ENCODE measurements at places on chromosomes 13 and 19. TPM values are rescaled to one million over a fixed set of nuclear protein-coding genes. Genes with fewer than 3 reads are reported as not detected.

- DNase-seq, result peak; percentile 32
Measured at GRCh38 chr13:108342369-108343289, 73.1 kb downstream of the TNFSF13B start.

DNA sequence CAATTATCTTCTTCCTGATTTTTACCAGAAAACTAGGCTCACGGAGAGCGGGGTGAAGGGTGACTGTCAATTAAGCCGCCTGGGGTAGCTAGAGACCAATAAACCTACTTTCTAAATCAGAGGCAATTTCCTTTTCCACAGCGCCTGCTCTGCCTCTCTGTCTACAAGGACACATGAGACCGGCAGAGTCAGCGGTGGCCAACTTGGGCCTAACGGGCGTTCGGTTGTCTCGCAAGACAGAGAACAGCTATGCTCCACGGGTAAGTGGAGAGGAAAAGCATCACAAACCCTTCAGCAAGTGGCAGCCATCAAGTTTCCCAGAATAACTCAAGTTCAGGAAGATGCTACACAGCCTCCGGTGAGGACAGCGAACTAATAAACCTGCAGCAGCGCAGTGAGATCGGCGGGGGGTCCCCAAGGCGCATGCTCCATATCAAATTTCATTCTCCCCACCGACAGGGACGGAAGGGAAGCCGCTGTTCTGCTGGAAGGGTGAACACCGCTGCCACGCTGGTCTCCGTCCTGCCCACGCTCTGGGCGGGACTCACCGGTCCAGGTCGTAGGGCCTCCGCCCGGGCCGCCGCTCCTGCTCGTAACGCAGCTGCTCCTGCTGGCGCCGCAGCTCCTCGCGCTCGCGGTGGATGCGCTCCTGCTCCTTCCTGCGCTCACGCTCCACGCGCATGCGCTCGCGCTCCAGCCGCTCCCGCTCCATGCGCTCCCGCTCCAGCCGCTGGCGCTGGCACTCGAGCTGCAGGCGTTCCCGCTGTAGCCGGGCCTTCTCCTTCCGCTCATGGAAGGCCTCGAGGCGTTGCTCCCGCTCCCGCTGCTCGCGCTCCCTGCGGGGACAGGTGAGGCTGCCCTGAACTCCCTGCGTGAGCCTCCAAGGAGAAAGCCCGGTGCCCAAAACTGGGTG, 25.8 kb upstream of the TINCR start:
- no peak for DNase-seq

DNA sequence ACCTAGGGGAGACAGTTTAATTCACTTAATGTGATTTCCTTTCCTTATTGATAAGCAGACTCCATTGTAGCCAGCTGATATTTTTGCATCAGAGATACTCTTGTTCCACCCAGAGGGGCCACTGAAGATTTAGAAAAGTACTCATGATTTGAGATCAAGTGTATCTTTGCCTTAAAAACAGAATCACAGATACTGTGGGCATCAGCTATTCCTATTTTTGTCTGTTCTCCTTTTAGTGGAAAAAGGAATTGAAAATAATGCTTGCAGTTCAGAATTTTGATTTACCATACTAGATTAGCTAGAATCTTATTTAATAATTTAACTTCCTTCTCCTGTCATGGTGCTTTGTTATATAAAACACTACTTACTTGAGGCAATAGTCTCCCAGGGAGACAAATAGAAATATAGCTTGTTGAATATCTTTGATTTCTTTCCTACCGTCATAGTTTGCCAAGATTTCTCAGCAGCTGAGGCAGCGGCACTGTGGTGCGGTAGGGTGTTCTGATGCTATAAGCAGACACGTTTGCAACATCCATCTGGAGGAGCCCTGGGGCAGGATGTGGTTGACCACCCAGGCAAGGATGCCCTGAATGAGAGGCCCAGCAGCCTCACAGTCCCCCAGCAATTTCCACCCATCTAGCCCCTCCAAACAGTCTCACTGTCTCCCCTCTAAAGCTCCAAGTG, 47.0 kb upstream of the RAP2A start:
- DNase-seq, result no peak

DNA sequence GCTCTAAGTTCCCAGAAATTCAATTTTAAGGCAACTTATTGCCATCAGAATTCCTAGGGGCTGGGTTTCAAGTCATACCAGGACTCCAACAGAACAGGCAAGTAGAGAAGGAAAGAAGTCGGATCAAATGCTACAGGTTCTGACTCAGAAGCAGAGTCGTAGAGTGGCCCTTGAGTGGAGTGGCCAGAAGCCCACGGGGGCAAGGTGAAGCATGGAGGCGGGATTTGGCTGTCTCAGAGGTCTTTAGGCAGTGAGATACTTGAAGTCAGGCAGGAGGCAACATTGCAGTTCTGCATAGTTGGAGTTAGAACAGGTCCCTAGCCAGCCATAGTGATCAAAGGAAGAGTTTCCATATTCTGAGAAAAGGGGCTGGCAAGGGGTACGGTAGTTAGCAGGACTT, 111.6 kb downstream of the NHLRC3 start:
- DNase-seq, result no peak

- no peak for DNase-seq
Measured at GRCh38 chr19:58428617-58429016, 11.3 kb downstream of the ZNF132 start.

DNA sequence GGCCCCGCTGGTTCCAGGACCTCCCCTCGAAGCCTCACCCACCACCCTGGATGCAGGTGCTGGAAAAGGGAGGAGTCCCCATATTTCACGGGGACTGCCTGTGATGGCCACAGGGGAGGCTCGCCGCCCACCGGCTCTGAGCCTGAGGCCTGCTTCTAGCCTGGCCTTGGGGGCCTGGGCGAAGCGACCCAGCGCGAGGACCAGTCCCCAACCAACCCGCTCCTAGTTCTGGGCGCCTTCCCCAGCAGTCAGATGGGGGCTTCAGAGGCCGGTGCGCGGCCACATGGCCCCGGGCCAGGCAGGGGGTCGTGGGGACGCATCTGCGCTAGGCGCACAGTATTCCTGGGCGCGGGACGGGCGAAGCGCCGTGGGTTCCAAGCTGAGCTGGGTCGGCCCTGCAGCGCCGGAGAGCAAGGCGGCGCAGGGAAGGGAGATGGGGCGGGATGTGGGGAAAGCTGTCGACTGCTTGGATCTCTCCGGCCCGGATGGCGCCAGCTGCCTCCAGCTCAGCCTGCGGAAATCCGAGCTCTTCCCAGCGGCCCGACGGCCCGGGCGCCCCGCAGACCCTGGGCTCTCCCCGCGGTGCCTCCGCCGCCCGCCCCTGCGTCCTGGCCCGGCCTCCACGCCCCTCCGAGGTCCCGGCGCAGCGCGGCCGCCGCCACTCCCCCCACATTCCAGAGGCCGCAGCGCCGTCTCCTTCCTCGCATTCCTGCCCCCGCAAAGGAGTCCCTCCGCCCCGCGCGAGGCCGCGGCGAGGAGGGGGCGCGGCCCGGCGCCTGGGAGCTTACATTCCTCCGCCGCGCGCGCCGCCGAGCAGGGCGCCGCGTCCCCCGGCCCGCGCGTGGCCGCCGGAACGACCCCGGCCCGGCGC, at the start of gene WTIP:
Gene WTIP, plus strand, starts transcription at position 788 of the 871 bp plus-strand sequence. CDS start 217 bp downstream, outside the sequence.
- DNase-seq, result peak; percentile 41

- DNase-seq, result peak; percentile 87
Measured at GRCh38 chr13:21676611-21677021, 5.7 kb downstream of the FGF9 start.

- no peak for DNase-seq
Measured at GRCh38 chr19:6498294-6499036, 3.6 kb downstream of the TUBB4A start.

- DNase-seq, result no peak
Measured at GRCh38 chr13:22095794-22096193, 424.9 kb downstream of the FGF9 start.

DNA sequence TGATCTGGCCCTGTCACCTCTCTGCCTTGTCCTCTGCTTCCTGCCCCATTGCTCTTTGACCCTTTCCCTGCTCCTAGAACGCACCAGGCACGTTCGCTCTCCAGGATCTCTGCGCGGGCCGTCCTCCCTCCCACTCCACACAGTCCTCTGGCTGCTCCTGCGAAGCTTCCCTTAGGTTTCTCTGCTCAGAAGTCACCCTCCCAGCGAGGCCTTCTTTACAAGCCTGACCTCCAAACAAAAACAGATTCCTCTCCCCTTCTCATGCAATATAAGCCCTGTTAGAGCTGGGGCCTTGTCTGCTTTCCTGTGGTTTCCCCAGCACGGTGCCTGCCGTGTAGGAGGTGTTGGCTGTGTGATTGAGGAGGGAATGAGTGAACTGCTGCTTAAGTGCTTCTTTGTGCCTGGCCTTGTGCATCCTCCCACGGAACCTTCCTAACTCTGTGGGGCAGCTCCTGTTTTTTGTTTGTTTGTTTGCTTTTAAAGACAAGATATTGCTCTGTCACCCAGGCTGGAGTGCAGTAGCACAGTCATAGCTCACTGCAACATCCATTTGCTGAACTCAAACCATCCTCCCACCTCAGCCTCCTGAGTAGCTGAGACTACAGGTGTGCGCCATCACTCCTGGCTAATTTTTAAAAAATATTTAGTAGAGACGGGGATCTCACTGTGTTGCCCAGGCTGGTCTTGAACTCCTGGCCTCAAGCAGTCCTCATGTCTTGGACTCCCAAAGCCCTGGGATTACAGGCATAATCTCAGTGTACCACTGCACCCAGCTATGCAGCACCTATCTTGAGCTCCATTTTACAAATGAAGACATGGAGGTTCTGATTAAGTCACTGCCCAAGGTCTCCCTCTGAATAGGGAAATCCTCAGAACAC, 82.0 kb downstream of the SIPA1L3 start:
- no peak for DNase-seq

- no peak for DNase-seq
Measured at GRCh38 chr19:39475748-39476147, 4.9 kb upstream of the TIMM50 start.

GRCh38 chr13:75473468-75473867, 8.5 kb downstream of the TBC1D4 start:
- DNase-seq, result no peak

DNA sequence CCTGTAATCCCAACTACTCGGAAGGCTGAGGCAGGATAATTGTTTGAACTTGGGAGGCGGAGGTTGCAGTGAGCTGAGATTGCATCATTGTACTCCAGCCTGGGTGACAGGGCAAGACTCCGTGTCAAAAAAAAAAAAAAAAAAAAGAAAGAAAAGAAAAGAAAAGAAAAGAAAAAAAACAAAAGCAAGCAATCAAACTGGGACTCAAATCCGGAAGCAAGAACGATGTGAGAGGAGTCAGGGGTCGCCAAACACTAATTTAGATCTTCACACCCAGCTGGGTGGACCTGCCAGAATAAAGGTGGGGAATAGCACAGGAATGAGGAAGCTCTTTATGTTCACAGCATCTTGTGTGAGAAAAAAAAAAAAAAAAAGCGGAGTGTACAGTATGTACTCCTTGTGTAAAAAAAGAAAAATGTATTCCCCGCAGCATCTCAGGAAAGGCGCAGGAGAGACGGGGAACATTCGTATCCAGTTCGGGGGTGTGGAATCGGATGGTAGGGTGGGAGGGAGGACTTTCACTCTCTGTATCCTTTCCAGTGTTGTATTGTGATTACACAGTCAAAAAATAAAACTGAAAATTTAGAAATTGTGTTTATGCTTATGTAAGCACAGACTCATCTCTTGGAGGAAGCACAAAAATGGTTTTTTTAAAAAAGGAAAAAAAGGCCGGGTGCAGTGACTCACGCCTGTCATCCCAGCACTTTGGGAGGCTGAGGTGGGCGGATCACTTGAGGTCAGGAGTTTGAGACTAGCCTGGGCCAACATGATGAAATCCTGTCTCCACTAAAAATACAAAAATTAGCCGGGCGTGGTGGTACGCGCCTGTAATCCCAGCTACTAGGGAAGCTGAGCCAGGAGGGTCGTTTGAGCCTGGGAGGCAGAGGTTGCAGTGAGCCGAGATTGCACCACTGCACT, 7.6 kb downstream of the DNAJB1 start:
- no peak for DNase-seq

- DNase-seq, result no peak
Measured at GRCh38 chr19:11044431-11044830, 44.8 kb upstream of the LDLR start.

DNA sequence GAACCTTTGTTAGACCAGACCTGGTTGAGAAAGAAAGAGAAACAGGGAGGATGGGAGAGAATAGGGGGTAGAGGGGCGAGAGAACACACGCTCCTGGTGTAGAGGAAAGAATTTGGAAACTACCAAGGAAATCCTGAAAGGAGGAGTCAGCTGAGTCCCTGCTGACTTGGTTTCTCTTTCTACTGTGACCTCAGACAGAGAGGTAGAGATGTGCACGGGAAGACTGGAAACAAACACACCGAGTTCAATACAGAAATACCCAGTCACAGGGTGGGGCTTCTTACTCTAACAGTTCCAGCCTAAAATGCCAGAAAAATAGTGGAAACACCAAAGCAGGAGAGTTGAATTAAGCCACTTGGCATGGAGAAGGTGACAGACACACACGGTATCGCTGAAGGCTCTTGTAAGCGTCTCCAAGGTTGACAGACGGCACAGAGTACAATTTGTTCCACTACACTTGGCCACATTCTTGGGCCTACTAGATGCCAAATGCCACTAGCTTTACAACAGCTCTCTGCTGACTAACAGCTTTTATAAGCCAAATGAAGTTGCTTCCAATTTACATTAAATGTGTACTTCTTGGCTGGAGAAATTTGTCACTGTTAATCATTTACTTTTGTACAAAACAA, 28.1 kb downstream of the LATS2 start:
- DNase-seq, result peak; percentile 98

S1PR4 gene
- not detected for total RNA-seq

CHMP2A gene
- total RNA-seq, result 71.9 TPM

CPT1C gene
- 54.5 TPM for total RNA-seq

Measured in G401 (cell line).